Pulmonary artery endothelial cell (primary cell): ENCODE measurements at places on chromosomes 4 and X. TPM values are rescaled to one million over a fixed set of nuclear protein-coding genes. Genes with fewer than 3 reads are reported as not detected.

NDNF gene
- total RNA-seq, result not detected in 2 replicates

HOPX gene
- total RNA-seq, result 0.21 and 28.1 TPM in 2 replicates

EMCN gene
- 105 and 117 TPM in 2 replicates for total RNA-seq

ERAS gene
- not detected in 2 replicates for total RNA-seq

TCEAL2 gene
- 0.13 TPM in 1 of 2 replicates, not detected in the other for total RNA-seq
